ENCODE measurements at places on chromosomes 11 and 22.
A peak's percentile ranks its signal among the peaks of the same experiment; 100 is the strongest.

DNA sequence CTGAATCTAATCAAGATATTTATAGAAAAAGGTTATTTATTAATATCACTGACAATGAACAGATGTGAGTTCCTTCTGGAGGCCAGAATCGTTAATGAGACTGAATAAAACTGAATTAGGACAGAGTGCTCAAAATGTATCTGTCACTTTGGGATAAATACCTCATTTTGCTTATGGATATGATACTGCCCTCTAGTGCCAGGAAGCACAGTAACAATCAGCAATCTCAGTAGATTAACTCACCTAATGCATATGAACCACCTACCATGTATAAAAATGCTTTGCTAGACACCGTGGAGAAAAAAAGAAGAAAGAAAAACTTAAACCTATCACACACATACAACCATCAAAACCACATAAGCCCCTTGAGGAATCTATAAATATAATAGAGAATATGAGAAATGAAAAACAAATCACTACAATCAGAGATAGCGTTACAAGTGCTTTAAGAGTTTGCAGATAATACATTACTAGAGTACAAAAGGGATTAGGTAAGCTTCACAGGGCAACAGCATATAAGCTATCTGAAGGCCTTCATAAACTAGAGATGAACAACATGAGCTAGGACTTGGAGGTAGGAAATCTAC is 117.4 kb downstream of the SGSM3 start:
- DNase-seq, result no peak

DNA sequence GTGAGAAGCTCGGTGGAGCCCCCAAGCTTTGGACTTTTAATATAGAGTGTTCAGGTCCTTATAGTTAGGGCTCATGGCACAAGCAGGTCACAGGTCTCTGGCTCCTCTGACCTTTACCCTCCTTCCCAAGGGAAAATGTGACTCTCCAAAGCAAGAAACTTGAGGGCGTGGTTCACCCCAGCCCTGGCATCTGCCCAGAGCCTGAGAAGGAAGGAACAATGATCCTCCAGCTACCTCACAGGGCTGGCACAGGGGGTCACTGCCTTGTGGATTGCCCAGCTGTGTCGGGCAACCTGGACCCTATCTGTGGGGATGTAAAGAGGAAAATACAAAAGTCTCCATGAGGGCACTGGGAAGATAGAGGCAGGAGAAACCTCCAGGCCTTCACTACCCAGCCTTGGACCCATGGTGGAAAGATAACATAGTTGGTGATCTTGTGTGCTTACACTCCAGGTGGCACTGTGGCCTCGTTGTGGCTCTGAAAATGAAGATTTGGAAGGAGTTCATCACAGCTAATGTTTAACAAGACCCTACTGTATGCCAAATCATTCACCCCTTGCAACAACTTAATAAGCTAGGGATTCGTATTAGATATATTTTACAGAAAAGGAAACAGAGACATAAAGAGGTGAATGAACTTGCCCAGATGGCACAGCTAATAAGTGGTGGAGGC is 3.8 kb upstream of the ZNF195 start:
- no peak for DNase-seq

GRCh38 chr22:22397292-22397870 is 111.2 kb downstream of the ZNF280B start:
- no peak for DNase-seq

DNA sequence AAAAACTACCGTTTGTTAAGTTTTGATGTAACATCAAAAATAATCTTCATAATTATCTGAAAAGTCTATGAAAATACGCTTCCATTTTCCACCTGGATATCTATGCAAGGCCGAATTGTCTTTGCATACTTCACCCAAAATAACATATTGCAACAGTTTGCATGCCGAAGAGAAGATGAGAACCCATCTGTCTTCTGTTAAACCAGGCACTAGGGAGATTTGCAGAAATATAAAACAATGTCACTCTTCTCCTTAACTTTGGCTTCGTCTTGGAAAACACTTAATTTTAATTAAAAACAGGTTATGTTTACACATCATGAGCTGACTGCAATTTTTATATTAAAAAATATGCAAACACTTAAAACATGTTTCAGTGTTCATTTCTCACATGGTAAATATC is 1325.8 kb downstream of the TBC1D22A start:
- no peak for DNase-seq

DNA sequence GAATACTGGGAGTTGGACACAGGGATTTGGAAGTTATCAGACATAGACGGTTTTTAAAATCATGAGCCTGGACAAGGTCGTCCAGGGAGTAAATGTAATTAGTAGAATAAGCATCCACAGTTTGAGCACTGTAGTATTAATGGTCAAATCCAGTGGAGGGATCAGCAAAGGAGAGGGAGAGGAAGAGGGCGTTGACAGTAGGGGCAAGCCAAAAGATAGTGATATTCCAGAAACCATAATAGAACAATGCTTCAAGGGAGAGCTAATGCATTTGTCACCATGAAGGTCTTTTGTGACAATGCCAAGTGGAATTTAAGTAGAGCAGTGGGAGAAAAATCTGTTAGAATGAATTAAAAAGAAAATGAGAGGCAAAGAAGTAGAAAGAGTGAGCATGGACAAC is 68.9 kb upstream of the SLC5A12 start:
- DNase-seq, result no peak

GRCh38 chr11:130909650-130910049 is 6.6 kb downstream of the SNX19 start:
- DNase-seq, result no peak

GRCh38 chr22:43225609-43226008 is 38.7 kb upstream of the TTLL12 start:
- no peak for DNase-seq

DNA sequence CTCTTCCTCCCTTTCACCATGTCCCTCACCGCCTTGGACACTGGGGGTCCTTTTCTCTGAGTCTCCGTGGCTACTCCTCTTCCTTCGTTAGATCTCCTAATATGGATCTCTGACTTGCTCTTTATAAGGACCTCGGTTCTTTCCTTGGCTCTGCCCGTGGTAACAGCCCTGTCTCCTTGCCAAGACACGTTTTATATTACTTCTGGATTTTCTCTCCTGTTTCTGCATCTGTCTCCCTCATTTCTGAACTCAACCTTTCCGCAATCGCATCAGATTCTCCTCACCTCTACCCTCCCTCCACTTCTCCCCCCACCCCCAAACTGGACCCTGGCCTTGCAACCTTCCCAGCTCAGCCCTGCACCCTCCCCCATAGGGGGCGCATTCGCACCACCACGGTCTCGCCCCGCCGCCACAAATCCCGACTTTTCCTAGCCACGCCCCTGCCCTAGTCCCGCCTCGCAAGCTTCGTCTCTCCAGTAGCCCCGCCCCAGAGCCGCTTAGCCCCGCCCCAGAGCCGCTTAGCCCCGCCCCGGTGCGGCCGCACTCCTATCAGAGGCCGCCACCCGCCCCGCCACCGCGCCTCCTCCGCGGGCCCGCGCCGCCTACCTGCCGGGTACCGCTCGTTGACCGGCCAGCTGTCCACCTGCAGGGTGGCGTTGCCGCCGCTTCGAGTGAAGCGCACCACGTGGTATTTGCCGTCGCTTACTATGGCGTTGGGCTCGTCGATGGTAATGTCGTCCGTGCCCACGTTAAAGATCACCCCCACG is 39.0 kb downstream of the SLC22A12 start:
- no peak for DNase-seq

DNA sequence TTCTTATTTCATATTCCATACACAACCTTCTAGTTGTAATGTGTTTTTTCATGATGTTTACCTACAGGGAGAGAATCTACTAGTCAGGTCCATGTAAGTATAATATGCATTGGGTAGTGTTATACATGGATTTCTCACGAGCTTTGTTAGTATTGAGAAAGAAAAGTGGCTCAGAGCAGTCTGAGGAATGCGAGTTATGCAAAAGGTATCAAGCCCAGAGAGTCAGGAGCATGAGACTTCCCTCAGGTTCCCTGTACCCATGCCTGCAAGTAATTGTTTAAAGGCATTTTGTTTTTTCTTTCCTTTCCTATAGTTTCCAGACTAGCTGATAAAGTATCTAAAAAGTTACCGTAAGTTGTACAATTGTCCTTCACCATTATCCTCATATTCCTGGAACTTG is 66.1 kb downstream of the STK33 start:
- no peak for DNase-seq

- DNase-seq, result no peak
Observed at GRCh38 chr11:115778928-115779650, 274.9 kb upstream of the CADM1 start.

- DNase-seq, result no peak
Observed at GRCh38 chr11:106608677-106609076, 409.6 kb downstream of the GUCY1A2 start.

DNA sequence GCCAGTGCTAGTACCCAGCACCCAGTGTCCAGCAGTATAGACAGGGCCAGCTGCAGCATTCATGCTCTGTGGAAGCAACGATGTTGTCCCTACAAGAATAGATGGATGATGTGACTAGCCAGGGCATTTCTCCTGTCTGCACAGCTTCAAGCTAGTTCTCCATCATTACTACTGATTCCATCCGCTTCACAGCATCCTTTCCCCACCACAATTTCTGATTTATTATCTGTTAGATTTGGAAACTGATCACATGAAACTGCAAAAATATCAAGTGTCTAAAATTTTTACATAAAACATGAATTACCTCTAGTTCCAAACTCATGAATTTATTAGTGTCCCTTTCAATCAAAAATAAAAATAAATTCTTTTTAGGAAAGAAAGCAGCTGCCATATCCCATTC is 138.9 kb upstream of the POU2AF2 start:
- DNase-seq, result no peak

GRCh38 chr22:38203090-38203810 is 1.5 kb downstream of the MAFF start:
- peak; percentile 63 for DNase-seq

GRCh38 chr11:120473503-120473902 is 38.0 kb upstream of the GRIK4 start:
- no peak for DNase-seq

DNA sequence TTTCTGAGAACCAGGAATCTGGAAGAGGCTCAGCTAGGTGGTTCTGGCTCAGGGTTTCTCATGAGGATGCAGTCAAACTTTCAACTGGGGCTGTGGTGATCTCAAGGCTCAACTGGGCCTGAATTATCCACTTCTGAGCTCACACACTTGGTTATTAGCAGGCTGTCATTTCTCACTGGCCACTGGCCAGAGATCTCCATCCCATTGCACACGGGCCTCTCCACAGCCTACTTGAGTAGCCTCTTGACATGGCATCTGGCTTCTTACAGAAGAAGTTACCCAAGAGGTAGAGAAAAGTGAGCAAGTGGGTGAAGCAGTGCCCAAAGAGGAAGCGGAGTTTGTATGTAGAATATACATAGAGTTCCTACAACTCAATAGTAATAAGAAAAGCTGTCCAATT is 16.0 kb downstream of the CALCA start:
- no peak for DNase-seq

DNA sequence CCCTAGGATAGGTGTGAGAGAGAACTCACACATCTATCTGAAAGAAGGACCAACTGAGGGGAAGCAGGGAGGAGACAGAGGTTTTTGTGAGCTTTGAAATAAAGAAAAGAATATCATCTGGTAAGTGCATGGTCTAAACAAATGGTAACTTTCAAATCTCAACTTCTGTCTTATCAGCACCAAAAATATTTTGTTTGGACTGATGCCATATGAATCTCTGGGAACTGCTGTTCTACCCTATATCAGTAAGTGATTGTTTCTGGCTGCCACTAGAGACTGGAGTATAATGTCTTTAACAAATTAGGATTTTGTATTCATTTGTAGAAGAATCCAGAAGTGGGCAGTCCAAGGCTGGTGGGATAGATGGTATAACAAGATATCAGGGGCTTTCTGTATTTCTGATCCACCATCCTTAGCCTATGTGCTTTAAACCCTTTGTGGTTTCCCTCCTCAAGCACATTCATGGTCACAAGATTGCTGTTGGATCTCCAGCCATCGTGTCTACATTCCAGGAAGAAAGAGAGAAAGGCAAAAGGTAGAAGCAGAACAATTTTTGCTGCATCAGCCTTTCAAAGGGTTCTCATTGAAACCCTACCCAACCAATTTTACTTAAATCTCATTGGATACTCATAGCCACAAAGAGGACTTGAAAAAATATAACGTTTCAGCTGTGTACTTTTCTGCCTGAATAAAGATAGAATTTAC is 4.7 kb downstream of the HEPHL1 start:
- DNase-seq, result no peak

DNA sequence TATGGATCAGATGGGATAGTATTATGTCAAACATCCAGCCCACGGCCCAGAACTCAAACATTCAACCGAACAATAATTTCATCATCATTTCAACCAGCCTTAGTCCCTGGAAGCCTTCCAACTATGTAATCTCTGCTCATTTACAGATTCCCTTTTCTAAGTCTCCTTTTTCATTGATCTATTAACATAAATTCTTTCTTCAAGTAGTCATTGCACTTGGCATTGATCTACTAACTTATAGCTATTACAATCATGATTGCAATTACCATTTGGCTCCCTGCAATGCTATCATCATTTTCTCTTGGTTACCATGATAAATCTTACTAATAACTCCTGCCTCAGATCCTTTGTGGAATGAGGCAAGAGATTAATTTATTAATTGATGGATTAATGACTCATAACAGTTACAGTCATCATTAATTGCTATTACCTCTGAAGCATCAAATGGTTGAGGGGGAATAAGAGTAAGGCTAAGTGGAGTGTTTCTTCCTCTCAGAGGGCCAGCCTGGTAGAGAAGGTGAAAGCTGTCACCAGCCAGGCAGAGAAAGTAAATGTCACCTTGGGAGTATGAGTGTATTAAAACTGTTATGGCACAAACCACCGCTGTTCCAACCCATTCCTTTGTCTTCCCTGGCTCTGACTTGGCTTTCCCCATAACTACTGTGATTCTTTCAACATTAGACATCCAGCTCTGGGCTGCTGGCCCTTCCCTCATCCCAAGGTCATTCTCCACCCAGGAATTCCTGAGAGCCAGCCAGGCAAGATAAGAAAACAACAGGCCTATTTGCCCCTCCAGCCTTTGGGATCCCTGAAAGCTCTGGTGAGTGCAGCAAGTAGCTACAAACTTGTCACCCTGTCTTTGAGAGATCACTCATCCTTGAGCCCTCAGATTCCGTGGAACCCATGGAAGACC is 174.7 kb downstream of the RRAS2 start:
- DNase-seq, result no peak

- no peak for DNase-seq
Observed at GRCh38 chr11:75497788-75498409, 27.8 kb downstream of the GDPD5 start.

- peak; percentile 17 for DNase-seq
Observed at GRCh38 chr22:35739076-35739930, 21.6 kb downstream of the APOL5 start.

DNA sequence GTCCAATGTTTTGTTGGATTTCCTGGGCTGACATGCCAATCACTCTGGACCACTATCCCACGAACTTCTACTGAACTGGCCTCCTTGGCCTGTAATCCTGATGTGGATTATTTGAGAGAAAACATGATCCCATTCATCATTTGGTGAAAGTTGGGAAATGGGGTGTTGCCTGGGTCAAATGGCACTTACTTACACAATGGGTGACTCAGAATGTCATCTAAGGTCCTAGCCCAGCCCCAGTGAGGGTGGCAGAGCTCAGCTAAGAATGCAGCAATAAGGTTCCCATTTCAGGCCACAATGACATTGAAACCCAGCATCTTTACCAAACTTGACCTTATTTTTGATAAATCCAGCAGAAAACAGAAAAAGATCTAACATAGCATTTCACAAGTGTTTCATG is 8.0 kb upstream of the DSCAML1 start:
- no peak for DNase-seq

Data from CD4-positive, alpha-beta T cell treated with Interleukin-6 for 4 hours (primary cell).